Globus pallidus (tissue), 1 donor: ENCODE measurements at places on chromosomes 5 and 9.

DNA sequence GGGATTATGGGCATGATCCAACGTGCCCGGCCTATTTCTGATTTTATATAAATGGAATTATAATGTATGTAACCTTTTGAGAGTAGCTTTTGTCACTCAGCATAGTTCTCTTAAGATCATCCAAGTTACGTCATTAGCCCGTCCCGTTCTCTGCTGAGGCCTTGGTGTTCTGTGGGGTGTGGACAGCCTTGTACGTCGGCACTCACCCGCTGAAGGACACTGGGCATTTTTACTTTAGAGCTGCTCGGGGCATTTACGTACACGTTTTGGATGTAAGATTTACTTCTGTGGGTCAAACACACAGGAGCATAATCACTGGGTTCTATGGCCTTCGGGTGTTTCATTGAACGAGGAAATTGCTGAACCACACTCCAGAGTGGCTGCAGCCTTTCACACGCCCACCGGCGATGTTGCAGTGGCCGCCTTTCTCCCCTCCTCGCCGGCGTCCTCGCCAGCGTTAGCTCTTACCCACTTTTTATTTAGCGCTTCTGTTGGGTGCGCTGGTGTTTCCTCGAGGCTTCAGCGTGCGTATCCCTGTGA lies 101.8 kb downstream of the EHMT1 start:
- no peak for DNase-seq

DNA sequence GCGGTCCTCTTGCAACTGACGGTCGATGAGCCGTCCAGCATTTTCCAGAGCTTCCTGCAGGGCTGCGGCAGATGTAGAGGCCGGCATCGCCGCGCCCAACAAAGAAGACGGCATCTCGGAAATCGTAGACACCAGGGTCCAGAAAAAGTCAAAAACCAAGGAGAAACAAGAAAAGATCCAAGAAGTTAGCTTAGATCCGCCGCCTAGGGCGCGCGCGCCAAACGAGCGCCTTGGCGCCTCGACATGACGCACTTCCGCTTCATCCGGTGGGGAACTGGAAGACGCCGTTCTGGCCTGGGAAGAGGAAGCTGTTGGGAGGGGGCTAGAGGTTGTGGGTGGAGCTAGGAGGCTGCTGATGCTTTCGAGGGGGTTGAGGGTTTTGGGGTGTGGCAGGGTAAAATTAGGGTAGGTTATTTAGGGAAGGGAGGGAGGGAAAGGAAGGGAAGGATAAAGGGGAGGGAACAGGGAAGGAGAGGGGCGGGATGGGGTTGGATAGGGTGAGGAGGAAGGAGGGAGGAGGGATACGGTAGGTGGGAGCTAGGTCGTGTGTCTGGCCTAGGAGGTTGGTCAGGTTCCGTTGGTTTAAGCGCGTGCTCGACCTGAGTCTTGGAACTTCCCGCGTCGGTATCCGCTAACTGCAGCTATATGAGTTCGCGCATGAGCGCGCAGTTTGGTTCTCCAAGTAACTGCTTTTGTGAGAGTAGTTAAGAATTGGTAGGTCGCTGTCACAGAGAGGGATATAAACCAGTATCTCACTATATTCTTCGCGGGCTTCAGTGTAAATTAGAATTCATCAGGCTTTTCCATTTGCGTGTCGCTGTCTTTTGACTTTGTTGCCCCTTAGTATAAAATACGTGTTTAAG lies at the start of gene NUP155:
NUP155 (minus strand) TSS at position 243 of the 863 bp plus-strand sequence; CDS start at position 114, 129 bp downstream.
- peak; percentile 94 for DNase-seq

DNA sequence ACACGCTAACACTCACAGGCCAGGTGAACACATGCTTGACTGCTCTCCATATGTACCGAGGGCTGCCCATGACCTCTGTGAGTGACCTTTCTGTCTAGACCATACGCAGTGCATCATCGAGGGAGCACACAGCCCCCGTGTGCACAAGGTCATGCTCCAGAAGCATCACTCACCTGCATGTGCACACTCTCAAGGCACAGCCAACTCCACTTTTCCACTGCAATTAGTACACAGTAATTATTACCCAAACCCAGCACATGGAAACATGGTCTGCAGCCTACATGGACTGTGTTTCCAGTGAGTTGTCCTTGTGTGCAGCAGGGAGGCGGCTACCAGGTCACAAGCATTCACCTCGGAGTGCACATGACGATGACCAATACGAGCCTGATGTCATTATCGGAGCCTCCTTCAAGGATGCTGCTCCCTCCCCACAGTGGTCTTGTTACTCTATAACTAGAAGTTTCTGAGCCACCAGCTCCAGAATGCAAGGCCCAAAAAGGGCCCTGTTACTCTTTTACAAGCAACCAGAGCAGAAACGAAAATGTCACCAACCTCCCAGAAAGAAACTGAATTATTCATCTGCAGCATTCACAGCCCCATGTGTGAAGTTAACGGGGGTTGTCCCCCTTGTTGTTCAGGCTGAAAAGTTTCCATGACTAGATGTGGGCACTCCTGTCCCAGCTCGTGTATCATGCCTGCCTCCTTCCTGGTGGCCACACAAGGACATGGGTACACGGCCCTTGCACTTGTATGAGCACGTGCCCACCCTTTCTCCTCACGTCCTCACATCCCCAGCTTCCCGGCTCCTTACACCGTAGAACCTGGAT lies 31.2 kb downstream of the SEMA4D start:
- DNase-seq, result no peak

DNA sequence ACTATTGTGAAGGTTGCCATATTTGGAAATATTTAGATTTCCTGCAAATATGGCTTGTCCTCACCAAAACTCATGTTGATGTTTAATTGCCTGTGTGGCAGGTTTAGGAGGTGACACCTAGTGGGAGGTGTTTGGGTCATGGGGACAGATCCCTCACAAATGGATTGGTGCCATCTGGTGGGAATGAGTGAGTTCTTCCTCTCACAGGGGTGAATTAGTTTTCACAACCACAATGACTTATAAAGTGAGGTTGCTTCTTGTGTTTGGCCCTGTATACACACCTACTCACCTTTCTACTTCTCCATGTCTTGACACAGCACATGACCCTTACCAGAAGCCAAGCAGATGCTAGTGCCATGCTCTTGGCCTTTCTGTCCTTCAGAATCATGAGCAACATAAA lies 41.1 kb downstream of the ISOC1 start:
- DNase-seq, result no peak

DNA sequence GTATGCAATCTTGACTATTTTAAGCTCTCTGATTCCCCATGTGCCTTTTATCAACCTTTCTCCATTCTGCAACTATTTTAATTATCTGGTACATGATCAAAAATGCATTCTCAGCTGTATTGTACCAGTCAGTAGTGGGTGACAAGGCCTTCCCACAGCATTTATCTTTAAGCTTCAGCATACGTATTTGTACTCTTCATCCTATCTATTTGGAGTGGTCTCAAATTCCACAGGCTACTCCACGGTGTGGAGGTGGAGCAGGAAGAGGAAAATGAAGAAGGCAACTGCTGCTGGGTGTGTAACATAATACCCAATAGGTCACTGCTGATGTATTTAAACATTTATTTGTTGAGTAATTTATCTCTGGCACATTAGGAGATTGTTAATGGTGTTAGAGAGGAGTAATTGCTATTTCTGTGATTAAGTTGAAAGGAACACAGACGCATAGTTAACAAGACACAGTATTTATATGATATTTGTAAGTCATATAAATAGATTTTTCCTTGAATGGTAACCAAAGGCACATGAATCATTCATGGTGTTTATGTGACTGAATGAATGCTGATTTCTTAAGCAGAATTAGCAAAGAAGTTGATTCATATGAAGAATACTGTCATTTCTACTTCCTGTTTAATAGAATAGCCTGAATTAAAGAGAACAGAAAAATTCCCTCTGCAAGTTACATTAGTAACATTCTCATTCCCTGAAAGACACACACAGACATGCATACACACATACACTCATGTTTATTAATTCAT lies 153.8 kb upstream of the NR3C1 start:
- no peak for DNase-seq

DNA sequence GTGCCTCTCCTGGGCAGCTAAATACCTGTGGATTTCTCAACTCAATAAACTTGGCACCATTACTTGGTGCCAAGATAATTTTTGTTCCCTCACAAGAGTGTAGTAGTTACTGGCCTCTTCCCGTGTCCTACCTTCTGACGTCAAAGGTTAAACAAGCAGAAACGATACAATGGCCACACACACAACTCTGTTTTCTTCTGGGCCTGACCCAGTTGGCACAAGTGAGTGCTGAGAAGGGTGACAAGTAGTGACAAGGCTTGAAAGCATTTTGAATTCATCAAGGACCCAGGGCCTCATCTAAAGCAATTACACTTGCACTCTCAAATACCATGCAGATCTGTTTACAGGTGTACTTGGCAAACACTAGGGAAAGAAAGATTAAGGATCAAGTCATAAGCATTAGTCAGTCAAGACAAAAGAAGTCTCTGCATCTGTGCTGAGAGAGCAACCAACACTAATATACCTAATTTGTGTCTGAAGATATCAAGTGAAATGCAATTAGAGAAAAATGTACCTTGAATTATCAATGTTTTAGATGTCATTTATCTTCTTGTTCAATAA lies 30.8 kb downstream of the RASEF start:
- DNase-seq, result no peak
